ENCODE measurements at places on chromosomes 2 and 18.

DNA sequence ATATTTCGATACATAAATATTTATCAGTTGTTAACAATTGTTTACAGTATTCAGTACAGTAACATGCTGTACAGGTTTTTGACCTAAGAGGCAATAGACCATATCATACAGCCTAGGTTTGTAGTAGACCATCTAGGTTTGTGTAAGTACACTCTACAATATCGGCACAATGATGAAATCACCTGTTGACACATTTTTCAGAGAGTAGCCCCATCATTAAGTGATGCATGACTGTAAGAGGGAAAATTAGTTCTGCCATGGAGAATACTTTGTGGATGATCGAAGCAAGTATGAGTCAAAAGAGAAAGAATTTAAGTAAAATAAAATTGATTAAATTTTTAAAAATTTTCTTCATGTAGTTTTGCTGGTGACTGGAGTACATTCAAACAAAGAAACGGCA lies 32.6 kb downstream of the VIT start:
- DNase-seq, result no peak

DNA sequence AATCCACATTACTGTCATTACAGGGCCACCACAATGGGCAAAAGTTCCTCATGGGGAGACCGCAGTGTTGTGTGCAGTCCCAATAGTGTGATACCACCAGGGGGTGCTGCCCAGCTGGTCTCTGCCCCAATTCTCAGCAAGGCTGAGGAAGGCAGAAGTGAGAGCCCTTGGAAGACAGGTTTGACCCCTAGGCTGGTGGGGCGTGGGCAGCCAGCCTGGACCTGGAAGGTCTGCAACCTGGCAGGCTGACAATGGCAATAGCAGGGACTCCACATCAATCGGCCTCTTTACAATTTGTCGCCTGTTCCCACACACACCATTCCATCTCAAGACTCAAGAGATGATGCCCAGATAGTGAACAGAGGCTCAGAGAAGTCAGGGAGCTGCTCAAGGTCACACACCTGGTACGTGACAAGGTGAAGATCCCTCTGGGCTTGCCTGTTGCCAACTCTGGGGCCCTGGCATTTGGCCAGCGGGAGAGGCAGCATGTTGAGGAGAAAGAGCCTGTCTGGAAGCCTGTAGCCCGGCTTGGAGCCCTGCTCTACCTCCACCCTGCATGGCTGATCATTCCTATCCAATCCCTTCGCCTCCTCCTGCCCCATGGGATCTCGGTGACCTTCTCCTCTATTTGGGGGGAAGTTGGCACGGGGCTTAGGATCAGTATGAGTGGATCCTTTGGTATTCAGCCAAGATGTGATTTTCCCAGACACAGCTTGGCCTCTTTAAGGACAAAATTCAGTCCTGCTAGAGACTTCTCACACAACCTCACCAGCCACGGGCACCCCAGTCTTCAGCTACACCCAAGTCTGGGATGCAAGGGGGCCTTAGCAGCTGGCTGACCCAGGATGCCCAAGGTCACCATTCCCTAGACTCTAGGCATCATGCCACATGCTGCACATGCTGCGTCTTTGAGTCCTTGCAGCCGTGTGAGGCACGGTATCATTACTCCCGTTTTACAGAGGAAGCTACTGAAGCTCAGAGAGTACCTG lies 2.9 kb upstream of the ATOH8 start:
- DNase-seq, result peak; percentile 61

- peak; percentile 69 for DNase-seq
Measured at GRCh38 chr18:79644006-79644665, 35.5 kb upstream of the CTDP1 start.

- no peak for DNase-seq
Measured at GRCh38 chr2:128347701-128348539, 29.3 kb upstream of the HS6ST1 start.

- no peak for DNase-seq
Measured at GRCh38 chr2:200702646-200703118, 109.0 kb upstream of the BZW1 start.

DNA sequence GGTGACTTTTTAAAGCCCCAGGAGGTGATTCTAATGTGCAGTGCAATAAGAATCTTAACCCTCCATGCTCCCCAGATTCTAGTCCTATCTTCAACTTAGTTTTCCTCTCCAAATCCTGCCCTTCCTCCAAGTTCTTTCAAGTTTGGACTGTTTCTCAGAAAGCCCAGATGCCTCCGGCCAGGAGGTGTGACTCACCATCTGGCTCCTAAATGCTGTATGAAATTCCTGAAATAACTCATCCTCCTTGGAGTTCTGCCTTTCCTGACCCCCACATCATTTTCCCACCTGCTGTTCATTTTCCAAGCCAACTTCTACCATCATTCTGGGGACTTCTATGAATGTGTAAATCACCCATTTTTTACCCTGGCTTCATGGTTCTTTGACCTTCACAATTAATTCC lies 118.2 kb upstream of the NOL4 start:
- no peak for DNase-seq

DNA sequence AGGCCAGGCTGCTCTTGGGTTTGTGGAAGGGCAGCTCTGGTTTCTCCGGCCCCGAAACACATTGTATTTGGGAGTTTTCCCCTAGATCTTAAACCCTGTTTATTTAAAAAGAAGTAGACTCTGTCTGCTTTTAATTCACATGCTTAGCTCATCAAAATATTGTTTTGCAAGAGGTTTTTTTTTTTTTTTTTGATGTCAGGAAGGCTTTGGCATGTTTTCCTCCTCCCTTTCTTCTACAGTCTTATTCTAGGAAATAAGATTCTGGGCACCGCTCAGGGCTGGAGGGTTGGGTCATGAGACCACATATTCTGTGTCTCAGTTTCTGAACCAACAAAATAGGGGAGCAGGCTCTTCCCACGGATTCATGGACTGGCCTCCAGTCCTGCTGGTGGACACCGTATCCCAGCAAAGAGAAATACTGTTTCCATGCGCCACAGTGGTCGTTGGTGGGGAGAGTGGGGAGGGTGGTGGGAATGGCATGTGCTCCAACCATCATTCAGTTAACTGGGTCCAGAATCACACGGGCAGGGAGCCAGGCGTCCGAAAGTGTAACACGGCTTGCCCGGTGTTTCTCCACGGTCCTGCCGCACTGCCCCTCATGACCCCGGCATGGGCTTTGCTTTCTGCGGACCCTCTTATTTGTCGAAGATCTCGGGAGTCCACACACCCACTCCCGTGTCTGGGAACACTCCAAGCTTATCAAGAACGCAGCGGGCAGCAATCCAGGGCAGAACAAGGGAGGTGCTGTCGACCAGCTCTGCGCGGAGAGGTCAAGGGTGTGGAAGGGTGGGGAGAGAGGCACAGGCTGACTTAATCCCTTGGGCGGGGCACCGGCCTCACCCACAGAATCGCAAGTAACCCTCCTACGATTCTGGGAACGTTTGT lies 176.7 kb downstream of the GLI2 start:
- no peak for DNase-seq

GRCh38 chr2:149483004-149483605 lies 104.5 kb downstream of the MMADHC start:
- no peak for DNase-seq

DNA sequence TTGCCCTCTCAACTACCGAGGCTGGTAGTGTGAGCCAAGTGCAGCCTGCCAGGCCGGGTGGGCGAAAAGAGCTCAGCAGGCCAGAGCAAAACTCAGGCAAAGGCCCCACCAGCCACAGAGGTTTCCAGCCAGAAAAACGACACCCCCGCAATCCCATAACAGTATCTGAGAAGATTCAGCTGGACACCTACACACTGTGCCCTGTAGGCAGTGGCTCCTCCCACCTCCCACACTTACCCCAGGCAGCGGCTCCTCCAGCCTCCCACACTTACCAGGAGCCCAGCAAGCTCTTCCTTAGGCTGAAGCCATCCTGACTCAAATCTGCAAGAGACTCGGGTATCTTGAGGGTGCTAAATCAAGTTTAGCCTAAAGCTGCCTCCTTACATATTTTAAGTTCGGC lies 15.6 kb upstream of the TMEM18 start:
- no peak for DNase-seq

DNA sequence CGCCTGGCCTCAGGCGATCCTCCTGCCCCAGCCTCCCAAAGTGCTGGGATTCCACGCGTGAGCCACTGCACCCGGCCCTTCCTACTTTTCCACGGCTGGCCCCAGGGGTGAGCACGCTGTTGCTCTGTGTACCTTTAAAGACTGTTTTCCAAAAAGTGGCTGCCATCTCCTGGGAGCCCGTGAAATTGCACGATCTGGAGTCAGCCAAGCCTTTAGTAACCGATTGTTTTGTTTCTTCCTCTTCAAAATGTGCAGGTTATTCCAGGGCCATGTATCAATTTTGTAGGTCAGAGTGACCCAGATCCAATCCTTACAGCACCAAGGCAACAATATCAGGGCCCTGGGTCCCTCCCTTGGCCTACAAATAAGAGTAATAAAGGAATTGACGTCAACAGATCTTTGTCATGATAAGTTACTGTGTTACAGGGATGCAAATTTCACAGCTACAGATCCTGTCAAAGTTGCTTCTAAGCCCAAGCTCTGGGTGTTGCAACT lies 135.6 kb upstream of the ZNF236 start:
- no peak for DNase-seq

GRCh38 chr2:195468771-195469170 lies 188.3 kb upstream of the SLC39A10 start:
- no peak for DNase-seq

DNA sequence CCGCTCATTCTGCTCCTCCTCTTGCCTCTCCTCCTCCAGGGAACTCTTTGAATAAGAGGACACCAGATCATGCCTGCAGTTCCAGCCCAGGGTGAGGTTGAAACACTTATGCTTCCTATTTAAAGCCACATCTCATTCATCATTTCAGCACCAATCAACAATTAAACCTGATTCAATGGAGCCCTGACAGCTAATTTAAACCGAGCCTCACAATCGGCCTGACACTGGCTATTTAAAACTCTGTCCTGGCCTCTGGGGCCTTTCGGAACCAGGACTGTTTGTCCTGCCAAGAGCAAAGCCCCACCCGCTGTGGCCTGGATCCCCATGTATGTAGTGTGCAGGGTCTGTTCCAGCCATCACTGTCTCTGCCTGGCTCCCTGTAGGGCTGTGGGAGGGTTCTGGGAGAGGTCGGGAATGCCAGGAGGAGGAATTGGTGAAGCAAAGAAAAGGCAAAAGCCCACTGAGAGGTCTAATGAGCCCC lies 97.4 kb downstream of the MCFD2 start:
- DNase-seq, result no peak

DNA sequence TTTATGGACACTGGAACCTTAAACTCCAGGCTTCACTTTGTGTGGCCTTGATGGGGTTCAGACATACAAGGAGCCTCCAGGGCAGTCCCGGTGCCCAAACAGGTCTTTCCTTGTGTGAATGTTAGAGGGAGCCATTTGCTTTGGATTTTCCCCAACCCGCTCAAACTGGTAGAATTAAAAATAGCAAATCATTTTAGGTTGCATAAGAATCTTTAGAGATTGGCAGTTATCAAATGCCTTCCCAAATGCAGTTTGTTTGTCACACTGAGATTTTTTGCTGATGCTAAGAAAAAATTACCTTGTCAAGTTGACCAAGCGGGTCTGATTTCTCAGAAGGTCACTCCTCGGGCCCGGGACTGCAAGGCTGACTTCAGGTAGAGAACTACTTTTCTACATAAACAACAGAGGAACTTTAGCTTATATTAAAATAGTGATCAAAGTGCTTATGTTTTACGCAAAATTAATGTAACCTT lies 36.4 kb downstream of the ATP6V1C2 start:
- no peak for DNase-seq

DNA sequence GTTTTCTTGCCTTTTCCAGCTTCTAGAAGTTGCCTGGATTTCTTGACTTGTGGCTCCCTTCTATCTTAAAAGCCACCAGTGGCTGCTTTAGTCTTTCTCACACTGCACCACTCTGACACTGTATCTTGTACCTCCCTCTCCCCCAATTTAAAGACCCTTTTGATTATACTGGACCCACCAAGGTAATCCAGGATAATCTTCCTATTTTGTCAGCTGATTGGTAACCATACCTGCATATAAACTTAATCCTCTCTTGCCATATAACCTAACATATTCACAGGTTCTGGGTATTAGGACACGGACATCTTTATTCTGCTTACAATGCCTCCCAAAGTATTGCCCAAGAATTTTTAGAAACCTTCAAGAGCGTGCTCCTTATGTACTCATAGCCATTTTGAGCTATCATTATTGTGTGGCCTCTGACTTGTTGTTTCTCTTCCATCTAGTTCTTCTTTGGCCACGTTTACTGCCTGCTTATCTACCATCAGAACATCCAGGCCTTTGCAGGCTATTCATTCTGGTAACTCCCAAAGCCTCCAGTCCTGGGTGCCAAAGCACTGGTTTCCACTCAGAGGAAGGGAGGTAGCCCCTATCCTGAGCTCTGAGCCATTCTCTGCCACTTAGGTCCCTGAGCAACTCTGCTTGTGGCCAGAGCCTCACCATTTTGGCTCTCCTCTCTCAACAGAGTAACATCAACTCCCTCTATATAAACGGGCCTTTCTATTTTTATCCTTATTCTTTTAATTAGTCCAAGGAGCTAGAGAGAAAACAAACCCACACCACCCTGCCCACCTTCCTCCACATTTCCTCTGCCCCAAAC lies 70.8 kb downstream of the MYO3B start:
- no peak for DNase-seq

DNA sequence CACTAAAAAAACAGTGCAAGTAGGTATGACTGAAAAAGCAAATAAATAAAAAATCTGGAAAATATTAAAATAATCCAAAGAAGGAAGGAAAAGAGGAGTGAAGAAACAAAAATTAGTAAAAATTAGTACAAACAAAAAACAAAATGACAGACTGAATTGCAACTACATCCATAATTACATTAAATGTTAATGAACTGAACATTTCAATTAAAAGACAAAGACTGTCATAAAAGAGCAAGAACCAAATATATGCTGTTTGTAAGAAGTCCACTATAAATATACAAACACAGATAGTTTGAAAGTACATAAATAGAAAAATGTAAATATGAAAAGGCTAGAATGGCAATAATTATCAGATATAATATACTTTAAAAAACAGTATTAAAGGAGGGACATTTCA lies 267.6 kb downstream of the WDPCP start:
- DNase-seq, result no peak

- no peak for DNase-seq
Measured at GRCh38 chr2:30732876-30733275, 74.4 kb downstream of the CAPN13 start.

GRCh38 chr2:25797620-25798488 lies 80.4 kb downstream of the ASXL2 start:
- no peak for DNase-seq

- DNase-seq, result no peak
Measured at GRCh38 chr18:50161597-50162205, 33.2 kb downstream of the MYO5B start.

All from CD4-positive, alpha-beta T cell treated with Interleukin-15 for 1 hour (primary cell).